ENCODE measurements at places on chromosomes 13 and 19.

DNA sequence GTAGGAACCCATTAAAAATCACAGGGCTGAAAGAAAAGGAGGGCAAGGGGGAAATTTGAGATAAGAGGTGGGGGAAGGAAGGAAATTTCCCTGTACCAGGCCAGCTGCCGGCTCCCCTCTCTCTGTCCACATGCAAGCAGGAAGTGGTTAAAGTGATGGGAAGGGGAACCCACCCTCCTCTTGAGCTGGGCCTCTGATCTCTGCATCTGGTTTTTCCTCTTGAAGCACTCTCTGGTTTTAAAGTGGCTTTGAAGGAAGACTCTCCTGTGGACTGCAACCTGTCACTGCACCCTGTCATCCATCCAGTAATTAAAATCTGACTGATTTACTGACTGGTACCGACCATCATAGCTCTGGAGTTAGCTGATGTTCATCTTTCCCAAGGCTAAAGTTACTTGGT is 239.6 kb downstream of the TSHZ3 start:
- no peak for DNase-seq

DNA sequence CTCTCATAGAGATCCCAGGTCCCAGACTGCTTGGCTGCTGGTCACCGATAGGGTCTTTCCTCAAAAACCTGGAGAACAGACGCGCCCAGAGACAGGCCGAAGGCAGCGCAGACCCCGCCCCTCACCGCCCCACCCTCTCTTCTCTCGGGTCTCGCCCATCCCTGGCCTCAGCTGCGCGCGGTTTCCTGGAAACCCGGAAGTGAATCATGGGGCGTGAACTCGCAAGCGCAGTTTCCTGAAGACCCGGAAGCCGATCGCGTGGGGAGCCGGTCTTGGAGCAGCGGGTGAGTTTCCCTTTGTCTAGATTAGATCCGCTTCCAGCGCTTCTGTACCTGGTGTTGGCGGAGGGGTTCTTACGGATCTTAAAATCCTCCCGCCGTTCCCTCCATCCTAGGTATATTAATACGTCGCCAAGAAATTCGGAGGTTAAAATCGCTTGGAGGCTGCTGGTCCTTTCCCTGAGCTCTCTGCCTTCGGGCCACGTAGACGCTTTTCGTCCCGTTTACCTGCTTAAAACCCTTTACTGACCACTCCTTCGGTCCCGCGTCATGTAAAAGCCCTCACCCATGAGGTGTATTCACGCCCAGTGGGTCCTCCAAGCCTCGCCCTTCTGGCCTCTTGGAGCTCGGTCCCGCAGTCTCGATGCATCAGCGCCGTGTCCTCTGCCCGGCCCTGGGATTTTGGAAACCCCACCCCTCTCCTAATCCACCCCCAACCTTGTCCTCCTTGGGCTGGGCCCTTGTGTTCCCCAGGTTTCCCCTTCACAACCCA is at the start of gene ZNF578:
Gene ZNF578, plus strand, starts transcription at position 230 of the 771 bp plus-strand sequence. CDS start 48,293 bp downstream, outside the sequence.
- DNase-seq = peak; percentile 59

GRCh38 chr13:82136880-82137279 is 1745.4 kb downstream of the SLITRK1 start:
- no peak for DNase-seq

DNA sequence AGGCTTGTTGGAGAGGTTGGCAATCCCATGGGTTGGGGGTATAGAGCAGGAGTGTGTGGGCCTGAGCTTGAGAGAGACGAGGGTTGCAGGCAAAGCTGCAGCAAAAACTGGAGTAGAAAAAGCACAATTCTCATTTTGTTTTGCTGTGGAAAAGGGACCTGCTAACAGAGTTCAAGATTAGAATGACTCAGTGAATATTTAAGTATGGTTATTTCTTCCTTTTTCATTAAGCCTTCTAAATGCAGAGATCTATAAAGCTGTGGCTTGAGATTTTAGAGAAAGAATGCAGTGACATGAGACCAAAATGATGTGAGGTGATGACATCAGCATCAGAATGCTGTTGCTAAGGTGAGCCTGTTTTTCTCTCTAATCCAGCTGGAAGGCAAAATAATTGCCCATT is 10.8 kb upstream of the MBNL2 start:
- no peak for DNase-seq

- DNase-seq = no peak
These were observed 299.3 kb upstream of the ARGLU1 start for GRCh38 chr13:106867249-106867648.

DNA sequence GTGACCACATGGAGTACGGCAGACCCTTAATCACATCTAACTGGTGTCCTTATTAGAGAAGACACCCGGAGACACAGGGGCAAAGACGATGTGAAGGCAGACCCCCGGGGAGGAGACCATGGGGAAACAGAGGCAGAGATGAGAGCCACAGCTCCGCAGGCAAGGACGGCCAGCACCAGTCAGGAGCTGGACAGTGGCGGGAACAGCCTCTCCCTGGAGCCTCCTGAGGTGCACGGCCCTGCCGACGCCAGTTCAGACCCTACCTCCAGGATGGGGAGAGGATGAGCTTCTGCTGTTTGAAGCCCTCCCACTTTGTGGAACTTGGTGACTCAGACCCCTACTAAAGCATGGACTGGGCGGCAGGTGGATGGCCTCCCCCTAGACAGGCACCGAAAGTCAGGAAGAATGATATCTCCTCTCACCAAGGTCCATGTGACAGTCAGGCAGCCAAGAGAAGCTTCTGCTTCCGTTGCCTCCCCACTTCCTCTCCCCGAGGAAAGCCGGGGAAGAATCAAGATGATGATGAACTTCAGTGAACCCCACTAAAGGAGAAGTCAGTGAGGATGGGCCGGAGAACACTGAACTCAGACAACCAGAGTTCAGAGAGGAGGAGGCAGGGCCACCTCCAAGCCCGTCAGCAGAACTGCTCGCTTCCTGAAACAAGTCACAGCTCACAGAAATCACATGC is 25.4 kb downstream of the RAB20 start:
- no peak for DNase-seq

DNA sequence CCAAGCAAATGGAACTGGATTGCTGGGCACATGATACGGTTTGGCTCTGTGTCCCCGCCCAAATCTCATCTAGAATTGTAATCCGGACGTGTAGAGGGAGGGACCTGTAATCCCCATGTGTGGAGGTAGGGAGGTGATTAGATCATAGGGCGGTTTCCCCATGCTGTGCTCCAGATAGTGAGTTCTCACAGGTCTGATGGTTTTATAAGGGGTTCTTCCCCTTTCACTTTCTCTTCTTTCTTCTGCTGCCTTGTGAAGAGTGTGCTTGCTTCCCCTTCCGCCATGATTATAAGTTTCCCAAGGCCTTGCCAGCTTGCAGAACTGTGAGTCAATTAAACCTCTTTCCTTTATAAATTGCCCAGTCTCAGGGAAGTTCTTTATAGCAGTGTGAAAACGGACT is 32.6 kb upstream of the MTIF3 start:
- no peak for DNase-seq

GRCh38 chr19:34961775-34962686 is 2.0 kb downstream of the ZNF792 start:
- no peak for DNase-seq

GRCh38 chr13:23550163-23550562 is 20.0 kb upstream of the TNFRSF19 start:
- DNase-seq = no peak

GRCh38 chr13:65454403-65454802 is 1775.7 kb downstream of the PCDH9 start:
- DNase-seq = no peak

GRCh38 chr13:38180126-38180525 is 169.5 kb upstream of the UFM1 start:
- no peak for DNase-seq

DNA sequence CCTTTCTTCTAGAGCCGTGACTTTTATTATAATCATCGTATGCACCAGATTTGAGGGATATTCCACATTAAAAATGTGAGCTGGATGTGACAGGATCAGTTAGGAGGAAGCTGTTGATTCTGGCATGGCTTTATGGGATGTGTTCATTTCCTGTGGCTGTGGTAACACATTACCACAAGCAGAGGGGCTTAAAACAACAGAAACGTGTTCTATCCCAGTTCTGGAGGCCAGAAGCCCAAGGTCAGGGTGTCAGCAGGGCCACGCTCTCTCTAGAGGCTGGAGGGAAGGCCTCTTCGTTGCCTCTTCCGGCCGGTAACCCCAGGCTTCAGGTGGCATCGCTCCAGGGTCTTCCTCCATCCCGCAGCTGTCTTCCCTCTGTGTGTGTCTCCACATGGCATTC is 14.5 kb downstream of the MED25 start:
- no peak for DNase-seq

GRCh38 chr19:23071147-23071511 is 45.7 kb upstream of the ZNF730 start:
- no peak for DNase-seq

DNA sequence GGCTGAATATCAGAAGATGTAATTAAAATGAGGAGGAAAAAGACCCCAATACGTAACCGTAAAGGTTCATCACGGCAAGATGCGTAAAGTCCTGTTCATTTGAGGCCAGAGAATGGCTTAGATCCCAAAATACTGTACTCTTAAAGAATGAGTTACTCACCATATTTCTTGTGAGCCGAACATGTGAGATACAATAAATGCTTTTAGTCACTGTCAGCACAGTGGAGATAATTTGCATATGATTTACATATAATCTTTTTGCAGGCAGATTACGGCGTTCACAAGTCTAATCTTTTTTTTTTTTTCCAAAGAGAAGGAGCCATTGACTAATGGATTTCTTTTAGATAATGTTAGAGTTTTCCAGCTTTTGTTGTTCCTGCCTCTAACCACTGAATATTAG is 28.4 kb downstream of the AMER2 start:
- DNase-seq = no peak

DNA sequence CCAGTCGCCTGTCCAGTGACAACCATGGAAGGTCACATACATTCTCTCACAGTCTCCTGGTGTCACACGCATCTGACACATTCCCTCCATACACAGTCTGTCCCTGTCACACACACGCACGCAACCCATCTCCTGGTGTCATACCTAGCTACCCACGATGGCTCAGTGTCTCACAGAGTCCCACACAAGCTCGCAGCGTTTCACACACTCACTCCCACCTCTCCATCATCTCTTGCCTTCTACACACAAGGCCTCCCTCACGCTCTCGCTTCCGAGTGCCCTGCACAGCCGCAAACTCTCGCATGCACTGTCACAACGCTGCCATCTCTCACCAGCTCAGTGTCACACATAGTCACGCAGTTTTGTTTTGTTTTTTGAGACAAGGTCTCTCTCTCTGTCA is 1.2 kb upstream of the GNG8 start:
- DNase-seq = no peak

- DNase-seq = no peak
These were observed 100.6 kb upstream of the FAM216B start for GRCh38 chr13:42680748-42681147.

GRCh38 chr13:72317346-72318109 is 409.9 kb downstream of the MZT1 start:
- DNase-seq = no peak

DNA sequence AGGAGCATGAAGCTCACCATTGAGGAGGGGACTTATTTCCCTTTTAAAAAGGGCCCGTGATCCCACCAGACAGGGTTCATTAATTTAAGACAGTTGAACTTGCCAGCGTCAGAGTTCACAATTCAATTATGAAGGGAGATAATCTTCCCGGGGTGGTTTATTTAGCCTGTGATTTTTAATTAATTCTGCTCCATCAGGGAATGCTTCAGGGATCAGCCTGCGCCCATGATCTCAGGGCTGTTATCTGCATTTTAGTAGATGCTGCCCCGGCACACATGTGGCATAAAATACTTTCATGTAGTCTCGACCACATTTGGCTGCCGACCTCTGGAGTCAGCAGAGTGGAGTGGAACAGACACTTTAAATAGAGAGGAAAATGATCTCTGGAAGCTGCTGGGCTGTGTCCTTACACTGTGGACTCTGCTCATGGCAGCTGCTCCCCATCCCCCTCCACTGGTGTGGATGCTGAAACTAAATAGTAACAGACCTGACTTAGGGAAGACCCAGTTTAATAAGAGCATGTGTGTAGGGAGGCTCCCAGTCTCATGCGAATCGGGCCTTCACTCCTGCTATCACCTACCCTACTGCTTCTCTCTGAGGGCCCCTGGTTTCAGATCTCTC is 256.9 kb downstream of the TEX29 start:
- DNase-seq = no peak

DNA sequence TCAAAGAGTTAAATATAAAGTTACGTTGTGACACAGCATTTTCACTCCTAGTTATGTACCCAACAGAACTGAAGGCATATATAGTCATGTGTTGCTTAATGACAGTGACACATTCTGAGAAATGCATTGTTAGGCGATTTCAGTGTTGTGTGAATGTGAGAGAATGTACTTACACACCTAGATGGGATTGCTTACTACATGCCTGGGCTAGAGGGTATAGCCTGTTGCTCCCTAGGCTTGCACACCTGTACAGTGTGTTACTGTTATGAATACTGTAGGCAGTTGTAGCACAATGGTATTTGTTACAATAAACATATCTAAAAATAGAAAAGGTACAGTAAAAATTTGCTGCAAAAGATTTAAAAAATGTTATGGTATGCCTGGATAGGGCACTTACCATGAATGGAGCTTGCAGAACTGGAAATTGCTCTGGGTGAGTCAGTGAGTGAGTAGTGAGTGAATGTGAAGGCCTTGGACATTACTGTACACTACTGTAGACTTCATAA is 89.2 kb downstream of the DHRS12 start:
- DNase-seq = no peak

DNA sequence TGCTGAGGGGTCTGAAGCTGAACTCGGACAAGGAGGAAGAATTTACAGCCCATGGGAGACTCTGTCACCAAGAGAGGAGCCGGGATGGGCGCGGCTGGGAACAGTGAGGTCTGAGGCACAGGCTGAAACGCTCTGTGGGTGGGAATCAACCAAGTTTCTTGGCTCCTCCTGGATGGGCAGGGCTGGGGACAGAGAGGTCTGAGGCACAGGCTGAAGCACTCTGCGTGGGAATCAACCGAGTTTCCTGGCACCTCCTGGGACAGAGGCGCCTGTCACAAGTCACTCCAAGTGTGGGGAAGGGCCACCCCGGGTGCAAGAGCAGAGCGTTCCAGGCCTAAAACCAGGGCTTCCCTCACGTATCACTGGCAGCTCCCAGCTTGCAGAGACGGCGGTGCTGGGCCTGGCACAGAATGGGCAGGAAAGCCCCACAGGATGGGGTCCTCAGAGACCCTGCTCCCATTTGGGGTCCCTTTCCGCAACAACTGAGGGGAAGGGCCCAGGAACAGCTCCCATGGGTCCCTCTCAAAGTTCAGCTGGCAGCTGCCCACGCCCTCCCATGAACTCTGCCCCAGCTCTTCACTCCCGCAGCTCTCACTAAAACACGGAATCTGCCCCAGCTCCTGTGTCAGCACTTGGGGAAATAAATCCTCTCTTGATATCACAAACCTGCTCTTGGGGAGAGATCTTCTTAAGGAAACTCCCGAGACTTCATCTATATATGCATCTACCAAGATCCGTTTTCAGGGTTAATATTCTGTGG is 18.5 kb downstream of the AP3D1 start:
- DNase-seq = no peak

DNA sequence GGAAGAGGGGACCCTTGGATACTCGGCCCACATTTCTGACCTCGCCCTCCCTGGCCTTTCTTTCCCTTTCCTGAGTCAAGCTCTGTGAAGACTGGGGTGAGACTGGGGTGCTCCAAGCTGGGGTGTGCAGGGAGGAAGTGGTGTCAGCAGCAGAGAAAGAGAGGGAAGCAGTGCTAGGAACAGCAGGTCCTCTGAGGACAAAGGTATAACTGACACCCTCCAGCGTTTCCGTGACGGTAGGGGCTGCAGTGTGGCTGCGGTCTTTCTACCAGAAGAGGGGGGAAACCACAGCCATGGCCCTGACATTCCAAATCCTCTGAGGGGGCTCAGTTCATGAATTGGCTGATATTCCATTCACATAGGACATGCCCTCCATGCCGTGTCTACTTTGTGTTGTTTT is 1.1 kb downstream of the KIR3DL2 start:
- DNase-seq = no peak

- no peak for DNase-seq
These were observed 661.3 kb upstream of the KLF12 start for GRCh38 chr13:74795526-74795925.
